ENCODE measurements at places on chromosomes 1 and 21. TPM values are rescaled to one million over a fixed set of nuclear protein-coding genes. Genes with fewer than 3 reads are reported as not detected.

DNA sequence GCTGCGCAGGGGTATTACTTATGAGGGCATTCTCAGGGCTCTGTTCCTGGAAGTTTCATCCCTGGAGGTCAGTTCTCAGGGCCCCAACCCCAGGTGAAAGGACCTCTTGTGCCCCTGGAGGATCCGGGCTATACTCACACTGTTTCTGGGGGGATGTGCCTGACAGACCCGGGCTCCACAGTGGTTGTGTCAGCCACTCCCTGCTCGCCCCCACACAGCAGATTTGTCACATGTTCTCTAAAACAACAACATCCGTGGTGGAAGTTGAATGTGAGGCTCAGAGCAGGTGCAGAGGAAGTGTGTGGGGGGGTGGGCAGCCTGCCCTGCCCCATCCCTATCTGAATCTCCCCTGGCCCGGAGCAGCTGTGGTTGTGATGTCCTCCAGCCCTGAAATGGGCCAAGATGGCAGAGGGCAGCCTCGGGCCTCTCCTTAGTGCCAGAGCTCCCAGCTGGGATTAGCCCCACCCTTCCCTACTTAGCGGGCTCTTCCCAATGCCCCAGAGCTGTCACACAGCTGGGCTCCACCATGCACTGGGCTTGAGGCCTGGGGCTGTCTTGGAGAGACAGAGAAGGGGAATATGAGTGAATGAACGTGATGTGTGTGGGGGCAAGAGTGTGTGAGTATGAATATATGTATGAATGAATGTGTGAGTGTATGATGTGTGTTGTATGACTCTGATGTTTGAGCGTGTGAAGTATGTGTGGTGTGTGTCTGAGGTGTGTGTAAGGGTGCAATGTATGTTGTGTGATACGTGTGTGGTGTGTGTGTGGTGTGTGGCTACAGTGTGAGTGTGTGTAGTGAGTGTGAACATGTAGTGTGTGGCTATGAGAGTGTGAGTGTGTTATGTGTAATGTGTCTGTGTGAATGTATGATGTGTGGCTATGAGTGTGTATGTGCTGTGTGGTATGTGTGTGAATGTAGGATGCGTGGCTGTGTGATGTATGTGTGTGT is 1.5 kb upstream of the FCMR start:
- DNase-seq, result no peak

DNA sequence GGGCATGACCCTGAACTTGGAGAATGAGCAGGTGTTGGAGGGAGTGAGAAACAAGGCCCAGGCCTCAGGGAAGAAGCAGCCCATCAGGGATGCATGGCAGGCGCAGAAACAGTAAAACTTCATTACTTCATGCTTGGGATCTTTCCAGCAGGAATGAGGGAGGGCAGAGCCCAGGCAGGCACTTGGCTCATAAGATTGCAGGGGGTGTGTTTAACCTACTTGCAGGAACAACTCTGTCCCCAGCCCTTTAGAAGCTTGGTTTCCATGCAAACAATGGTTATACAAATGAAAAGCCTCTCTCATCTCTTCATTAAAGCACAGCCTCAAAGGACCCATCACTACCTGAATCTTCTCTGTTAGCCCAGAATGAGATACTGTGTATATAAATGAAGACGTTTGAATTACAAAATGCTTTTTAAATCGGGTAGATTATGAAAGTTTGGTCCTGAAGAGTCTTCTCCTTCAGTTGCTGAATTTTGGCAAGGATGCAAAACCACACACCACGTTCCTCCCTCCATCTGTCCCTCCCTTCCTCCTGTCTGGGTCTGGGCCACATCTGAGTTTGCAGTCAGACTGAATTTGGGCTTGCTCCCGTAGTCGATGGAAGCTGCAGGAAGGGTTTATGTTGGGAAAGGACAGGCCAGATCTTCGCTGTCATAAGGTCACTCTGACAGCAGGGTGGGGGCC is 154.4 kb upstream of the KLHDC7A start:
- DNase-seq, result peak; percentile 77

DNA sequence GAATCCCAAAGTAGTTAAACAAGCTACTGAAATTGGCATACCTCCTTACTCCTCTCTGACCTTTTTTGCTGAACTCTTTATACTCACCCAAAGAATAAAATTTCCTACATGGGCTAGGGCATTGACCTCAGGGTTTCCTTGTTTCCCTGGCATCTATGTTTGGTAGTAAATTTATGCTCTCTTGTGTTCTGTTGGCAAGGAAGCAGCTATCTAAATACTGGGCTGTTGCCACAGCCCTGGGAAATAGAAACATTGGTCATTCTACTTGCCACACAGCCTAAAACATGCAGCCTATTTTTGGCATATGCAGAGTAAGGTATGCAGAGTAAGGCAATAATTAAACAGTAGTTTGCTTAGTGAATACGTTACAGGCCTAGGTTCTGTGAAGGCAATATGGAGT is 351.4 kb downstream of the HLX start:
- DNase-seq, result peak; percentile 47

DNA sequence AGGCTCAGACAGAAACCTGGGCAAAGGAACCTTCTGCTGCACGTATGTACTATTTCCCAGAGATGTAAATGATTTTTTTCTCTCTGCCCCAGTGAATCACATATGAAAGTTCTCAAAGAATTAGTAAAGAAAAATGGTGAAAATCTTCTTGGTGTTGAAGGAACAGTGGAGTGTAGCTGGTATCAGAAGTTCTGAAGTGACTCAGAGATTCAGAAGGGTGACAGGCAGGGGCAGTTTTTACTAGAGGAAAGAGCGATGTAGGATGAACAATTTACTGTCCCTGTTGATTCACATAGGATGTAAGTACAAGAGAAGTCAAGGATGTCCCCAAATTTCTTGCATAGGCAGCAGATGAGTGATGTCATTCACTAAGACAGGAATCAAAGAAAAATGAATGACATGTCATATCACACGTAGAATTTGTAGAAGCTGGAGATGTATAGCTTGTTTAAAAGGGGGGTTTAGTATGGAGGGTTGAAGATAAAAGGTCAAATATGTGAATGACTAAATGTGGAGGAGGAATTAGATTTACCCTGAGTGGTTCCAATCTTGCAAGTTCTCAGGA is 26.4 kb downstream of the WLS start:
- DNase-seq, result no peak

- DNase-seq, result no peak
These were observed 76.6 kb upstream of the KIAA0040 start for GRCh38 chr1:175269151-175269550.

GRCh38 chr1:51583532-51583931 is 33.4 kb upstream of the OSBPL9 start:
- DNase-seq, result peak; percentile 96

DNA sequence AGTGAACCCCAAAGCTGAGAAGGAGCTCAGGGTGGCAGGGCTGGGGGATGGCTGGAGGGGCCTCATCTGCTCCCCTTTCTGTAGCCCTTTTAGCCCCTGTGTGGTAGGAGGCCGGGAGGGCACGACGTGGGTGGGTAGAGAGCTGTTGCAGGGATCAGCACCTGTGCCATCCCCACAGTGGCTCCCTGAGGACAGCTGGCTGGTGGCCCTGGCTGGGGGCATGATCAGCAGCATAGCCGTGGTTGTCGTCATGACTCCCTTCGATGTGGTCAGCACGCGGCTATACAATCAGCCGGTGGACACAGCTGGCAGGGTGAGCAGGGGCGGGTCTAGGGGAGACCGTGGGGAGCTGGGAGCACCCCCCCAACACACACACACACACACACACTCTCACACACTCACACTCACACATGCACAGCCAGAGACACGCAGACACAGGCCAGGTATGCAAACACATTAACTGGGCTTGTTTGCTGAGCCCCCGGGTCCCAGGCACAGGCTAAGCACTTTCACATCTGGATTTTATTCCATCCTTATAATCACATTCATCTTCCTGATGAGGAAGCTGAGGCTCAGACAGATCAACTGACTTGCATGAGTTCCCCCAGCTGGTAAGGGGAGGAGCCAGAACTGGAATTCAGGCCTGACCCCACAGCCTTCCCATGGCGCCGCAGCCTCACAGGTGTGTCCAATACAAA is 2.5 kb downstream of the SLC25A34 start:
- DNase-seq, result no peak

DNA sequence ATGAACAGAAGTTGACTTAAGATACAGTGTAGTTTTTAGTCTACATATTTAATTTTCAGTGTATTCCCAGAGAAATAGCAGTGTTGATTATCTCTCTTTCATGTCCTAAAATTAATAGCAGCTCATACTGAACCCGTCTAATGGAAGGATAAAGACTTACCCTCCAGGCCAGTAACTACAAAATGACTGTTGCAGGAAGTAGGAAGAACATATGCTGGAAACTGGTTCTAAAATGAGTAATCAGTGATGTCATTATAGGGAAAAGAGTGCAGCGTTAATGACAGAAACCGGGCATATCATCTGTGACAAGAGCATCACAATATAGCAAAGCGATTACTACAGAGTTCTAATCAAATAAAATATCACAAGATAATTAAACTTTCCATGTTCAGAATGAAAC is 385.5 kb downstream of the SMYD3 start:
- DNase-seq, result no peak

- DNase-seq, result no peak
These were observed 7.7 kb upstream of the PHC2 start for GRCh38 chr1:33438364-33439160.

DNA sequence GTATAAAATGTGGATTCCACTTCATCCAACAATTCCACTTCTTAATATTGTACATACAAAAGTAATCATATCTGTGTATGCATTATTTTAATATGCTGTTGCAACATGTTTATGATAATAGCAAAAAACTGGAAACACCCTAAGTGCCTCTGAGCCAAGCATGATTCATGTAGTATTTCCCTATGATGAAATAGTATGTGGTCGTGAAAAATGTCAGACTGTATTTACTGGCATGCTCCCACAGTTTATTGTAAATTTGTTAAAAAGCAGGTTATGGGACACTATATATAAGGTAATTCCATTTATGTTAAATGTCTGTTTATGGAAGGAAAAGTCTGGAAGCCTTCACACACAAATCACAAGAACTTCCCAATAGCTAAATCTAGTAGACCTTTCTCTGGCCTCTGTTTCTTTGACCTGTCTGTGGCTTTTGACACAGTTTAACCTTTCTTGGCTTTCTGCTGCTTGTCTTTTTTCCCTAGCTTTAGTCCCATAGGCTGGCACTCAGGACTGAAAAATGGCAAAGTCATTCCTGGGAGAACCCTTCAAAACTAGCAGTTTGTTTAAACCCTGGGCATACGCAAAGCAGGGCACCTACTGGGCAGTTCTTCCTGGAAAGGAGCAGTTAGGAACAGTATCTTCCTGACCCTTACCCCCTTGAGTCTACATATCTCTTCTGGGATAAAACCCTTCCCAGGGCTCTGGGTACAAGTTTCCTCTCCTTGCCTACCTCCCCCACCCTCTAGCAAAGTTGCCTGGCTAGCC is 65.4 kb upstream of the ARTN start:
- DNase-seq, result no peak

- DNase-seq, result no peak
These were observed 295.1 kb upstream of the POU3F1 start for GRCh38 chr1:38341694-38342093.

DNA sequence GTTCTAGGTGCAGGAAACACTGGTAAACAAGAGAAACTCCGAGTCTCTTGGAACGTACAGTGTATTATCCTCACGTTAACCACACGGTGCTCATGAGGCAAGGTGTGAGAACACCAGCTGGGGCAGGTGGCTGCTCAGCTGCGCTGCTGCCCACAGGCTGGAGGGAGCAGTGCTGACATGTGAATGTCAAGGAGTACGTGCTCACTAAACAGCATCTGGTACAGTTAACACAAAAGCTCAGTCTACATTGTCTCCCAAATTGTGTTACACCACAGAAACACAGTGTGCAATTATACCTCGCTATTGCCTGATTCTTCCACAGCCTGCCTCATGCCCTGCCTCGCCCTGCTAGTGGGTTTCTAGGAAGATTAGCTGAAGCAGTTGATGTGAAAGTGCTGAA is 138.4 kb downstream of the GLIS1 start:
- no peak for DNase-seq

DNA sequence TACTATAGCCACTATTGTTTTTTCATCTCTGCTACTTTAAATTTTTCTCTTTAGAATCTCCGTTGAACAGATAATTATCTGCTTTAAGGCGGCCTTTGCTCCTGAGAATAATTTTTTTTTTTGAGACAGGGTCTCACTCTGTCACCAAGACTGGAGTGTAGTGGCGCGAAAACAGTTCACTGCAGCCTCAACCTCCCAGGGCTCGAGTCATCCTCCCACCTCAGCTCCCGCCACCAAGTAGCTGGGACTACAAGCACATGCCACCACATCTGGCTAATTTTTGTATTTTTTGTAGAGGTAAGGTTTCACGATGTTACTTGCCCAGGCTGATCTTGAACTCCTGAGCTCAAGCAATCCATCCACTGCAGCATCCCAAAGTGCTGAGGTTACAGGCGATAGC is 28.6 kb downstream of the TRIT1 start:
- DNase-seq, result no peak

GRCh38 chr1:1349256-1350012 is at the start of gene DVL1:
DVL1 (minus strand) TSS chr1:1349418; CDS start chr1:1349065, 353 bp downstream.
- DNase-seq, result peak; percentile 79

DNA sequence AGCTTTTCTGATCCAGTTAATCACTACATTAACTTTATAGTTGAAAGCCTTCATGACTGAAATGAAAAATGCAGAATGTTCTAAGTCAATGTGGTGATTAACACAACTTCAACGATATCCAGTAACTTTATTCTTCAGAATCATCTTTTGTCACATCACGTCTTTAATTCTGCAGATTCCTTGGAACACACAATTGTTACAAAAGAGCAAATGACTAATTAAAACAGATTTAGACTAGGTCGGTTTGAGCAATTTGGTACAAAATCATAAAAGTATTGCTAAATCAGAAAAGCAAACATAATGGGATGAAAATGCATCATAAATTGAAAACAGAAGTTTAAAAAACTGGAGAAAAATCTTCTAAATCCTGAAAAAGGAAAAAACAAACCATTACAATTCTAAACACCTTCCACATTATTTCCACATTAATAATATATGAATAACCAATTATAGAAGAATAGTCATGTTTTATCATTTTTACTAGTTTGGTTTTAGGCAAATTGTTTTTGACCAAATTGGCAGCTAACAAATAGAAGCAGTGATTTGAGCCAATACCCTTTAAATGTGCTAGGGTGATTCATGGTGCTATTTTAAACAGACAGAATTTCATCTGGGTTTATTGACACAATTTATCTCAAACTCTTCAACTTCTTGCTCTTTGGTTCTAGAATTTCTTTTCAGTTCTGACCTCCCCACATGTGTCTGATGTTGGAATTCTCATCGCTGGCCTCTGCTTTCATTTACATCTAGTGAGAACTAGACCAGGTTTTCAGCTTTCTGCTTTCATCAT is 468.1 kb upstream of the PTBP2 start:
- DNase-seq, result no peak

GRCh38 chr1:208237241-208237640 is 6.9 kb downstream of the PLXNA2 start:
- no peak for DNase-seq

GRCh38 chr1:107436552-107437241 is 295.9 kb downstream of the NTNG1 start:
- peak; percentile 50 for DNase-seq

NFIA gene
- 63.4 TPM for total RNA-seq

ERICH3 gene
- total RNA-seq, result 20.7 TPM

CELA3B gene
- 6.7 TPM for total RNA-seq

MEAF6 gene
- total RNA-seq, result 54.0 TPM

FAM177B gene
- 0.54 TPM for total RNA-seq

GPR52 gene
- total RNA-seq, result 7.3 TPM

ESPN gene
- 11.2 TPM for total RNA-seq

ZNF644 gene
- total RNA-seq, result 47.8 TPM

FCRL6 gene
- total RNA-seq, result 0.64 TPM

Data from lung (tissue), 17 donors.